ENCODE measurements at places on chromosomes 3 and 15.

DNA sequence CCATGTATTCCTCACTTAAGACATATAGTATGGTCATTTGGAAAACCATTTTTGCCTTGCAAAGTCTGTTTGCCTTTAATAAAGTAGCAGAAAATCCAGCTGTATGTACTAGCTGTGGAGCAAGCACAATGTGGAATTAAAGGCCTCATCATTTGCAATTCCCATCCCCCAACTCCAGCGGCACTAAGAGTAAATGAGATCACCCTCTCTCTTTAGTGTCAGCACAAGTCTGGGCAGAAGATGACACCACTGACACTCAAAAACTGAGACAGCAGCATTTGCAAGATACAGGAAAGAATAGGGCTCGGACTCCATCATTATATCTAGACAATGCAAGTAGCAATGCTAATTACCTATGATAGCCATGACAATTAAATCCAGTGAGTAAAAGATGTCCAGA is 24.7 kb upstream of the DYNC1LI1 start:
- no peak for DNase-seq

GRCh38 chr15:76172782-76173181 is 113.0 kb downstream of the TMEM266 start:
- no peak for DNase-seq

DNA sequence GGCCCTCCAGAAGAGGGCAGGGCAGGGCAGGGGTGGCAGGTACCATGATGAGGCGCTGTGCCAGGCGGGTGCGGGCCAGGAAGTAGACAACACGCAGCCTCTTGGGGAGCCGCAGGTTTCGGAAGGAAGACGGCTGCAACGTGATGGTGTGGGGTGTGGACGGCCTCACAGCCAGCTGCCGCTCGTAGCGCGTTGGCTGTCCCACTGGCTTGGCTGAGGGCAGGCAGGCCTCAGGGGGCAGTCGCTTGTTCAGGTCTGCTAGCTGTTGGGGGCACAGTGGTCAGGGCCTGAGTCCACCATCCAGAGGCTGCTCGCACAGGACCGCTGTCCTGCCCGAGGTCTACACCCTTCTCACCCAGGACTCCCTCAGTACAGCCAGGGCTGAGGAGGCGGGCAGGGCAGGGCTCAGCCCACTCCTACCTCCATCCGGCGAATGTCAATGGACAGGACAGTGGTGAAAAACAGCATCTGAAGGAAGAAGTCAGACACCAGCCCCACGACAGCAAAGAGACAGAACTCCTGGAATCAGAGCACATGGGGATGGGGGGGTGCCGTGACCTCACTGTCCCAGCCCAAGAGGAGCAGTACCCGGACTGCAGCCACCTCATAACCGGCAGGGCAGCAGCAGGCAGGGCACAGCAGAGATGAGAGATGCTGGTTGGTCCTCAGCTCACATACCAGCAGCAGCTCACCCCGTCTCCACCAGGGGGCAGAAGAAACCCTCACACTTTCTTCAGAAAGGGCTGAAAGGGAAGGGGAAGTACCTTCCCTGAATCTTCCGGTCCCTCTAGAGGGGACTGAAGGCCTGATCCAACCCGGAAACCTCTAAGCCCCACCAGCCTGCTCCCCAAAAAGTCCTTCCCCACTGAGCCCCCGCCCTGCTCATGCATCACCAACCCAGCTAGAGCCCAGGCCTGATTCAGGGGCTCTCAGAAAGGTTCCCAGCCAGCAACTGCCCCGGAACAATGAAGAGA is 40.0 kb downstream of the PTPN23 start:
- DNase-seq: peak; percentile 86

GRCh38 chr15:60829416-60829815 is 350.5 kb upstream of the ICE2 start:
- DNase-seq: no peak

DNA sequence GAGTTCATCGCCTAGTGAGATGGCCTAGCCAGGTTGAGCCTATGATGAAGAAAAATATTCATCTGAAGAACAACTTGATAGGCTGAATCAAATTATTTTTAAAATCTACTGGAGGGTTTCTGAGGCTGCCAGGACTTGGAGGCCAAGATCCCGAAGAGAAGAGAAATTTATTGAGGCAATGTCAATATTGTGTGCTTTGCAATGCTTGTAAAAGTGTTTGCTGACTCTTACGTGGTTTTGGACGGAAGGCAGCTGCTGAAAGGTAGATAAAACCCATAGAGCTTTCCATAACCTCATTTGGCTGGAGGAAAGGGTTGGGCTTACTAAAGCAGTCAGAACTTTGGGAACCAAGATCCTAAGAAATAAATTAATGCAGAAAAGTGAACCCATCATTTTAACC is 361.0 kb upstream of the IL12A start:
- DNase-seq: no peak

- peak; percentile 43 for DNase-seq
Measured at GRCh38 chr3:142929109-142929508, 34.4 kb downstream of the PAQR9 start.

DNA sequence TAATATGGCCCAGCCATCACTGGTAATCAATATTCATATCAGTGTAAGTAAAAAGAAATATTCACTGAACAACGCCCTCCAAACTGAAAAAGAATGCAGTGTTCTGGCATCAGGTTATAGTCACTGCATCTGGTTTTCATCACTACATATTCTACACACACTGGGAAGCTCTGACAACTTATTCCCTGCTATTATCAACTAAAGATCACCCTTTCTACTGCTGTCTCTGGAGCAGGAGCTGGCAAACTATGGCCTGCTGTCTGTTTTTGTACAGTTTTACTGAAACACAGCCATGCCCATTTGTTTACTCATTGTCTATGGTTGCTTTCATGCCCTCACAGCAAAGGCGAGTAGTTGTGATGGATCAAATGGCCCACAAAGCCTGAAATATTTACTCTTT is 35.3 kb downstream of the TUBGCP4 start:
- DNase-seq: no peak

GRCh38 chr3:128095222-128095703 is 28.3 kb downstream of the RUVBL1 start:
- peak; percentile 77 for DNase-seq

- DNase-seq: no peak
Measured at GRCh38 chr3:150414959-150415358, 6.9 kb downstream of the TSC22D2 start.

GRCh38 chr15:57337868-57338411 is 38.4 kb upstream of the CGNL1 start:
- DNase-seq: no peak
